ENCODE measurements at places on chromosomes 16 and 17.

DNA sequence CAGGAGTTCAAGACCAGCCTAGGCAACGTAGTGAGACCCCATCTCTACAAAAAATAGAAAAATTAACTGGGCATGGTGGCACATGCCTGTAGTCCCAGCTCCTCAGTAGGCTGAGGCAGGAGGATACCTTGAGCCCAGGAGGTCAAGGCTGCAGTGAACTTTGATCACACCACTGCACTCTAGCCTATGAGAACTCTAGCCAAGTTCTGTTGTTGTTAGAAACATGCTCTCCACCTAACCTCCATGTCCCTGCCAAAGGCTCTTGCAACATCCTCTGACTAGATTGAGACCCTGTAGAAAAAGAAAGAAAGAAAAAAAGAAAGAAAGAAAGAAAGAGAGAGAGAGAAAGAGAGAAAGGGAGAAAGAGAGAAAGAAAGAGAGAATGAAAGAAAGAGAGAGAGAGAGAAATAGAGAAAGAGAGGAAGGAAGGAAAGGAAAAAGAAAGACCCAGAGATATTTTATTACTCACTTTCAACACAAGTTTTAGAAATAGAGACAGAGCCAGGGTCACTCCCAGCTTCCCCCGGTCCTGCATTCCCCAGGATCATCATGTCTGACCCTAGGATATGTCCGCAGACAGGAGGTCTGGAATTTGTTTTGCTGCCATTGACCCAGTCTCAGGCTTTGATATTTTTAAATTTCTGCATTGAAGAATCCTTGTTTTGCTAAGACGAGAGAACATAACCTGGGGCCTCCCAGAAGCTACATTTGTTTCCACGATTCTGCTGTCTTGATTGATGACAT, 376.5 kb upstream of the CDH5 start:
- no peak for DNase-seq

DNA sequence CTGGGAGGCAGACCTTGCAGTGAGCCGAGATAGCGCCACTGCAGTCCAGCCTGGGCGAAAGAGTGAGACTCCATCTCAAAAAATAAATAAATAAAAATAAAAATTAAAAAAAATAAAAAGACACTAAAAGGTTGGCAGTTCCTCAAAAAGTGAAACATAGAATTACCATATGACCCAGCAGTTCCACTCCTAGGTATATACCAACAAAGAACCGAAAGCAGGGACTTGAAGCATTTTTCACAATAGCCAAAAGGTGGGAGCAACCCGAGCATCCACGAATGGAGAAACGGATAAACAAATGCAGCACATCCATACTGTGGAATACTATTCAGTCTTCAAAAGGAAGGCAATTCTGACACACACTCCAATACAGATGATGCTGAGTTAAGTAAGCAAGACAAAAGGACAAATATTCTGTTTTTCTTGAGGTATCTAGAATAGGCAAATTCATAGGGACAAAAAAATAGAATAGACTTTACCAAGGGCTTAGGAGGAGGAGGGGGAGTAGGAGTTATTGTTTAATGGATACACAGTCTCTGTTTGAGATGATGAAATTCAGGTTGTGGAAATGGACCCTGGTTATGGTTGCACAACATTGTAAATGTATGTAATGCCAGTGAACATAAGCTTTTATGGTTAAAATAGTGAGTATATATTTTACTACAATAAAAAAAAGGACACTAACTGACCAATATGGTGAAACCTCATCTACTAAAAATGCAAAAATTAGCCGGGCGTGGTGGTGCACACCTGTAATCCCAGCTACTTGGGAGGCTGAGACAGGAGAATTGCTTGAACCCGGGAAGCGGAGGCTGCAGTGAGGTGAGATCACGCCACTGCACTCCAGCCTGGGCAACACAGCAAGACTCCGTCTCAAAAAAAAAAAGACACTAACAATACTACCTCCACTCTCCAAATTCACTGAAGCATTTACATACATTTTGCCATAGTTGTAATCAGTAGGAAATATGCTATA, 27.0 kb upstream of the SLC35B1 start:
- no peak for DNase-seq

DNA sequence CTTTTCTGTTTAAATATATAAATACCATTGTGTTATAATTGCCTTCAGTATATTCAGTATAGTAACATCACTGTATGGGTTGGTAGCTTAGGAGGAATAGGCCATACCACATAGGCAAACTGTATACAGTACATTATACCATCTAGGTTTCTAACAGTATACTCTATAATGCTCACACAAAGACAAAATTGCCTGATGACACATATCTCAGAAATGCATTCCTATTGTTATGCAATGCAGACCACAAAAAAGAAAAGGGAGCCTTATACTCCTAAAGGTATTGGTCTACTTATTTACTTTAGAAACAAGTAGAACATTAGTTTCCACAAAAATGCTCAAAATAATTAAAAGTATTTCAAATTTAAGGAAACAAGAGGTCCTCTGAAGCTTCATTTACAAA, 47.9 kb downstream of the SETD6 start:
- DNase-seq = no peak

DNA sequence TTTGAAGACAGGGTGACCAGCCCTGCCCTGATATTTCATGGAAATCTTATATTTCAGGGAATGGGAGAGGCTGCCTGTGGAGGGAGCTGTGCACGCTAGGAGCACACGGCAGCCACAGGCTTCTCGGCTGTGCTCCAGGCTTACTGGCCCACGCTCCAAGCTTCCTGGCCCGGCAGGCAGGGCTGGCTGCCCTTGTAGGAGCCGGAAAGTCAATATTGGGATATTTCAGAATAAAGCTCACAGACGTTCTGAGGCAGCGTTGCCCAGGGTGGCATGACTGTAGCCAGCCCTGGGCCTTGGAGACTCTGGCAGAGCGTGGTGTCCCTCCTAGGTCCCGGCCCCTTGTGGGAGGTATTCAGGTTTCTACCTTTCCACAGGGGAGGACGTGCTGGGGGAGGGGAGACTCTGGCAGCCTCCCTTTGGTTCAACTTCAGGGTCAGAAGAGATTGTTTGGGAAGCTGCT, 95.6 kb downstream of the NPIPB11 start:
- no peak for DNase-seq

DNA sequence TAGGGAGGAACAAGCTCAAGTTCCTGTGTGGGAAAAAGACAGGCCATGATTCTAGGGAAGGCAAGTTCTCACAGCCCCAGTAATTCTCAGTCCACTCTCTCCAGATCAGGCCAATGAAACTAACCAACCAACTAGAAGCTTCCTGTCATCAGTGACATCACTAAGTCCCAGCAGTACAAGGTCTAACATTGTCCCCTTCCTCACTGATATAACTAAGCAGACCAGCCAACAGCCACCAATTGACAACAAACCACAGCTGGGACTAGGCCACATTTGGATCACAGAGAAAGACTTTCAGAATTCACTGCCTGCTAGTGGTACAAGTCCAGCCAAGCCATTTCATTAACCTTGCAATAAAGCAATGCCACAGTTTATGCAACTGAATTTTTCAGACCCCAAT, 94.0 kb downstream of the CACNG1 start:
- no peak for DNase-seq

DNA sequence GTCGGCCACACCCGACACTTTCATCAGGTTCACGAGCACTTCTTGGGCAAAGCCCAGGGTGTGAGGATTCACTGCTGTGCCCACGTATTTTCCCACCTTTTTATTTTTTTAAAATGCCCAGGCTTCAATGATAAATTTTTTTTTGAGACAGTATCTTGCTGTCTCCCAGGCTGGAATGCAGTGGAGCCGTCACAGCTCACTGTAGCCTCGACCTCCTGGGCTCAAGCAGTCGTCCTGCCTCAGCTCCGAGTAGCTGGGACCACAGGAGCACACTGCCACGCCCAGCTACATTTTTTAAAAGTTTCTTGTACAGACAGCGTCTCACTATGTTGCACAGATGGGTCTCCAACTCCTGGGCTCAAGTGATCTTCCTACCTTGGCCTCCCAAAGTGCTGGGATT, 17.8 kb downstream of the UTS2R start:
- no peak for DNase-seq
